CD4-positive, CD25-positive, alpha-beta regulatory T cell (primary cell): ENCODE measurements at places on chromosomes 2 and 18.

GRCh38 chr2:68730828-68731227 is 3.8 kb upstream of the ARHGAP25 start:
- no peak for DNase-seq

DNA sequence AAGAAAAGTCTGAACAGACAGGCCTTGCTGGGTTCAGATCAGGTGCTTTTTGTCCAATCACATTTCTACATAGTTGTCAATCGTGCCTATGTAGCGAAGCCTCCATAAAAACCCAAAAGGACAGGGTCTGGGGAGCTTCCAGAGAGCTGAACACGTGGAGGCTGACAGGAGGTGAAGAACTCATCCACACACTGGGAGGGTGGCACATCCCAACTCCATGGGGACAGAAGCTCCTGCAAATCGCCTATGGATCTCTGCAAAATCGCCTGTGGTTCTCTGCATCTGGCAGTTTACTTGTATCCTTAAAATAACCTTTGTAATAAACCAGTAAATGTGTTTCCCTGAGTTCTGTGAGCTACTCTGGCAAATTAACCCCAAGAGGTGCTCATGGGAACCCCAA is 12.4 kb downstream of the ALPK2 start:
- DNase-seq = no peak

DNA sequence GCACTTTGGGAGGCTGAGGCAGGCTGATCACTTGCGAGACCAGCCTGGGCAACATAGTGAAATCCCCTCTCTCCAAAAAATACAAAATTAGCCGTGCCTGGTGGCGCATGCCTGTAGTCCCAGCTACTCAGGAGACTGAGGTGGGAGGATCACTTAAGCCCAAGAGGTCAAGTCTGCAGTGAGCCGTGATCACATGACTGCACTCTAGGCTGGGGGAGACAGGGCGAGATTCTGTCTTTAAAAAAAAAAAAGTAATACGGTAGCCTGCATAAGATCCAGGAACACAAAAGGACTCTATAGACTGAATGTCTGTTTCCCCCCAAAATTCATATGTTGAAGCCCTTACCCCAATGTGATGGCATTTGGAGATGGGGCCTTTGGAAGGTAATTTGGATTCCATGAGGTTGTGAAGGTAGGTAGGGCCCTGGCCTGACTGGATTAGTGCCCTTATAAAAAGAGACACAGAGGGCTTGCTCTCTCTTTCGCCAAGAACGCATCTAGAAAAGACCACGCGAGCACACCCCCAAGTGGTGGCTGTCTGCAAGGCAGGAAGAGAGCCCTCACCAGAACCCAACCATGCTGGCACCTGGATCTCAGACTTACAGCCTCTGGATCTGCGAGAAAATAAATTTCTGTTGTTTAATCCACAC is 17.0 kb downstream of the MBOAT2 start:
- DNase-seq = no peak

DNA sequence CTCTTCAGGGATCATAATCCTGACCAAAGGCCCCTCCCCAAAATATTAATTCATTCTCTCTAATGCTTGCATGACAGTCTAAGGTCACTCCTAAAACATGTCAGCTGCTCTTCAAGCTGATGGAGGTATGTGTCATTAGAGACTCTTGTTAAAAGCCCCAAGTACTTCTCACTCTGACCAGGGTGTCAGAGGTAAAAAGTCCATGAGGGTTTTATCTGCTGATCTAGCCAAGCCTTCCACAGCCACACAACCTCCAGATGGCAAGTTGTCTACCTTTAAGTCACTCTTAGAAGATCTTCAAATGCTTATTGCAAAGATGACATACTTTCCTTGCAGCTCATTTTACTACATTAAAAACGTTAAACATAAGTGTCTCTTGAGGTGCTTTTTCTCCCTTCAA is 83.6 kb upstream of the ETAA1 start:
- DNase-seq = no peak

DNA sequence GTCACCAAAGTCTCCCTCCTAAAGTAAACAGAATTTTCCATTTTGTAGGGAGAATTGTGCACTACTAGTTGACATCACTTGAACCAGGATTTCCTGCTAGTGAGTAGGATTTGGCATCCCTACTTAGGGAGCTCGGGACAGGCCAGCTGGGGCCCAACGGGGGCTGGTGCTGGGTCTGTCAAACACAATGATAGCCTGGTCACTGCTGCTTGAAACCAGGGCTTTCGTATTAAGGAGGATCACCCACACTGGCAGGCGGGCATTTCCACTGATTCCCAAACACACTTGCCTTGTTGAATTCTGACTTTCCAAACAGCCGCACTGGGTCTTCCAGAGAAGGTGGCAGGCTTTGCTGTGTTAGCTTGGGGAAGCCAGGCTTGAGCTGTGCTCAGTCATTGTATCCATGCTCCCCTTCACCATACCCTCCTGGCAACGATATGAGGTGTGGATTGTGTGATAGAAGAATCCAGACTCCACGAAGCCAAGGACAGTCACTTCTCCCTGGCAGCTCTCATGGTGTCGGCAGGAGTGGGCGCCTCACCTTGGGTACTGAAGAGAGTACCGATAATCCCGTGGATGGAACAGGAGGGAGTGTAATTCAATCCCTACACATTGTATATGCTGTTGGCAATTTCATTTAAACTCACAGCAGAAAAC is 7.5 kb downstream of the GDF7 start:
- DNase-seq = no peak

DNA sequence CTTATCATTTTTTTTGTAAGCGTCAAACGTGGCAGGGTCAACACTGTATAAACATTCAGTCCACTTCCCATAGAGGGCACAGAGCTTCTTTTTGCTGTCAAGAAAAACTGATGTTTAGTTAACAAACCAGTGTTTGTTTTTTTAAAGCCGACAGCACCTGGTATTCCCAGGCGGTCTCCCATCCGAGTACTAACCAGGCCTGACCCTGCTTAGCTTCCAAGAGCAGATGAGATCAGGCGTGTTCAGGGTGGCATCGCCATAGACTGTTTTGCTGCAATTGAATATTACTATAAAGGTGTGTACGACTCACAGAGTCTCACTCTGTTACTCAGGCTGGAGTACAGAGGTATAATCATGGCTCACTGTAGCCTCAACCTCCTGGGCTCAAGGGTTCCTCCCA is 31.5 kb downstream of the CABYR start:
- no peak for DNase-seq

DNA sequence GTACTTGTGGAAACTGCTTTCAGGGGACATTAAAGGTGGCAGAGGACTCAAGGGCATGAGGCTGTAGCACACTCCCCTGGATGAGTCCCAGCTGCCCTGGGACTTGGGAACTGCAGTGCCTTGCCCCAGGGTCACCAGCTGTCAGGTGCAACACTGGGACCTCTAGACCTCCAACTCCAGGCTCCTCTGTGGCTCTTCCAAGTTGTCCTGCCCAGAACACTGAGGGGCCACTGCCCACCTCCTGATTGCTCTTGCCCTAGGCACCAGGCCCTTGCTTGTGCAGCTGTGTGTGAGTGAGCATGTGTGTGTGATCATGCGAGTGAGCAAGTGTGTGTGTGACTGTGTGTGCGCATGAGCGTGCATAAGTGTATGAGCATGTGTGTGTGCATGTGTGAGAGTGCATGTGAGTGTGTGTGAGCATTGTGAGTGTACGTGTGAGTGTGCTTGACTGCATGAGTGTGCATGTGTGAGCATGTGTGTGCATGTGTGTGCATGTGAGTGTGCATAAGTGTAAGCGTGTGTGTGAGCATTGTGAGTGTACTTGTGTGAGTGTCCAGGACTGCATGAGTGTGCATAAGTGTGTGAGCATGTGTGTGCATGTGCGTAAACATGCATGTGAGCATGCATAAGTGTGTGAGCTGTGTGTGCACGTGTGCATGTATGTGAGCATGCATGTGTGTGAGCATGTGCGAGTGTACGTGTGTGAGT is 301.5 kb downstream of the NDUFA10 start:
- DNase-seq = no peak

DNA sequence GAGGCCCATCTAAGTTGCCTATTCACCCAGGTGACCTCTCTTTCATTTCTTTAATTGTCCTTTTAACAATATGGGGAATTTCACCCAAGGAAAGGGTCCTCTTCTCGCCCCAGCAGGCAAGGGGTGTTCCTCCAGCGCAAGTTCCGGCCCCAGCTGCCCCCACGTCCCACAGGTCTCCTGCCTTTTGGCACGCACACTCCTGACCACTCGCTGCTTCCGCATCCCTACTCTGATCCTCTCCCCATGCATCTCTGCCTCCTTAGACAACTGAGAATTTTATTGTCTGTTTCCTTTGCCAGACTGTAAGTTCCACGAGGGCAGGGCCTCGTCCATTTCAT is 684 bp upstream of the ARPC2 start:
- DNase-seq = no peak

DNA sequence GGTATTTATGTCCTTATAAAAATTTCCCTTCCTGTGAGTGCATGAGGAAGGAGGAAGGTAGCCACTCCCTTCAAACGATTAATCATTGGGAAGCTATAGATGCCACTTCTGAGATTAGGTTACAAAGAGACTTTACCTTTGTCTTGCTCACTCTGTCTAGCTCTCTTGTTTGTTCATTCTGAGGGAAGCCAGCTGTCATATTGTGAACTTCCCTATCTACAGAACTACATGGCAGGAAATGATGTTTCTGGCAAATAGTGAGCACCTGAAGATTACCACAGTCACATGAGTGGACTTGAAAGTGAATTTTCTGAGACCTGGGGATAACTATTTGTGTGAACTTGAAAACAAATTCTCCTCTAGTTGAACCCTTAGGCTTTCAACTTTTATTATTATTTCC is 776.8 kb downstream of the CCDC85A start:
- DNase-seq = no peak

DNA sequence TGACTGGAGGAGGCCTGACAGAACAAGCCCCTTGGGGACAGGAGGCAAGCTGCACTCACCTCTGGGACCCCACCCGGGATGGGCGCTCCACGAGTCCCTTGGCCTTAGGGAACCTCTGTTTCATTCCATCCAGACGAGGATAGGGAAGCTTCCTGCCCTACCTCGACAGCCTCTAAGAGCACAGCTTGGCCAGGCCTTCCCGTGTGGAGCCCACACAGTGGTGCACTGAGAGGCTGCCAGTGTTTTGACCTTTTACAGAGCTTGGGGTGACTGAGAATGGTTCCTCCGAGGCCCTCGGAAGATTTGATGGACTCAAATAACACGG is 91.4 kb upstream of the SMAD7 start:
- no peak for DNase-seq

DNA sequence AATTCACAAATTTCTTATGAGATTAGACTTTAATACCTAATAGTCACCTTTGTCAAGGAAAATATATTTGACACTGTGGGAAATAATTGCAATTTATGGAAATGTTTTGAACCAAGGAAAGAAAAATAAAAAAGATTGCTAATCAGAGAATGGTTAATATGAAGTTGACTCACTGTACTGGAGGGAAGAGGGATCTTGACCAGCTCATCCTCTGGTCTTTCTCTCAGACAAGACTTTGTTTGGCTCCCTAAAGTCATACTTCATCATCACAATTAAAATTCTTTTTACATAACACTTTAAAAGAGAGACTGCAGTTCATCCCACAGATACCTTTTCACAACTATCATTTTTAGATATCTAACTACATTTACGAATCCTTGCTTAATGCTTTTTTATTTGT is 538.5 kb upstream of the ZEB2 start:
- no peak for DNase-seq

GRCh38 chr2:213242653-213243052 is 41.6 kb upstream of the SPAG16 start:
- no peak for DNase-seq

DNA sequence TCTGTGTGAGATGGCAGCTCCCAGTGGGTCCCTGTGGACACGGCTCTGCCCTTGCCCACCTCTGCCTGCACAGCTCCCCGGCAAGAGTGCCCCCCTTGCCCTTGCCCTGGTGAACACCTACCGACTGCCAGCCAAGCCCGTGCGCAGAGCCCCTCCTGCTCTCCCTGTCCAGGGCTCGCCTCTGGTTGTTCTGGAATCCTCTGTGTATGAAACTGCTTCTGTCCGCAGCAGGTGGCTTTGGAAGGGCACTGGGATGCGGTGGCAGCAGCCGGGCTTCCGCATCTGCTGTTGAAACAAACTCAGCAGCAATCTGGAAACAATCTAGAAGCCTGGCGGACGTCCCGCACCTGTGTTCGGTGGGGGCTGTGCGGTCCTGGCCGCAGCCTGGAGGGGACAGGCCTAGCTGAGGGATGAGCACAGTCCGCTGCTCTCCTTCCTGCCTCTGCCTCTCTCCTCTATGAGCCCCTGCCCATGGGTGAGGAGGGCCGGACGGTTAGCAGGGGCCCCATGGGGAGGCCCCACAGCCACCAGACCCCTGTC is 34.0 kb upstream of the KLF11 start:
- no peak for DNase-seq

DNA sequence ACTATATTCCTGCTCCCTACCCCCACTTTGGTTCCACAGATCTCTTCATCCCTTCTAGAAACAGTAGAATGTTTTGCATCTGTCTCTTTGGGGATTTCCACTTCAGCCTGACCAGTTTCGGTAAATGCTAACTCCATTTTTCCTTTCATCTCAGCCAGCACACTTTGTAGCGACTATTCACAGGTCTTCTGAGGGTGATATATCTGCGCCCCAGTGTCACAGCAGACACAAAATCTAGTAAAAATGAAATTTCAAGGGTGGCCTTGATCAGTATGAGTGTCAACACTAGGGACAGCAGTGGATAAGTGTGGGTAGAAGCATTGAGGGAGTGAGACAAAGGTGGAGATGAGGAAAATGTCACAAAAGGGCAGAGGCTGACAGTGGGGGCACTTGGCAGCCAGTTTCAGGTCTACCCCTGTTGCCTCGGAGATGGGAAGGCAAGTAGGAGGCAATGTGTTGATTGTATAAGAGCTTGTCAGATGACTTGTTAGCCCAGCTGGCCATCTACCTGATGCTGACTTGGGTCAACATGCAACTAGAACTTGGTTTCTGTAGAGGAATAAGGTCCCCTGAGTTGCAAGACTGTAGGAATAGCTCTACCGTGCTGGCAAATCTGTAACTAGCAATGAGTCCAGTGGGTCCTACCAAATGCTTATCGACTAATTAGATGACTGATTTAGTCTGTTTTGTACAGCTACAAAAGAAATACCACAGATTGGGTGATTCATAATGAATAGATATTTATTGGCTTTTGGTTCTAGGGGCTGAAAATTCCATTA is 60.7 kb downstream of the CXCR4 start:
- DNase-seq = peak; percentile 6
